GM19239 (cell line): ENCODE measurements at places on chromosomes 6 and 20.

DNA sequence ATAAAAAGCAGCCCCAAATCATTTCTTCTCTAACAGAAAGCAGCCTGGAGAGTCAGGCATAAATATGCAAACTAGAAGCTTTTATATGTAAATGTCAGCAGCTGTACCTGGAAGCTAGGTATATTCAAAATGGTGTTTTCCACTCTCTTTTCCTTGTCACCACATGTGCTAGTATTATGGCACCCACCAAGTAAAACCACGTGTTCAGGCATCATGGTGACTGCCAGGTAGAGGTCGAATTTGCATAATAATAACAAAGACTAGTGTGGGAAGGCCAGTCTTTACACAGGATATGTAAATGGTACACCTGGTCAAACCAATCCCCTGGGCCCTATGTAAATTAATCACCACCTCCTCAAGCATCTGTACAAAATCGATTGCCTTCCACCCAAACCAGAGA is 124.0 kb downstream of the MMUT start:
- no peak for DNase-seq

- no peak for DNase-seq
Measured at GRCh38 chr6:167479901-167480648, 155.2 kb downstream of the TTLL2 start.

DNA sequence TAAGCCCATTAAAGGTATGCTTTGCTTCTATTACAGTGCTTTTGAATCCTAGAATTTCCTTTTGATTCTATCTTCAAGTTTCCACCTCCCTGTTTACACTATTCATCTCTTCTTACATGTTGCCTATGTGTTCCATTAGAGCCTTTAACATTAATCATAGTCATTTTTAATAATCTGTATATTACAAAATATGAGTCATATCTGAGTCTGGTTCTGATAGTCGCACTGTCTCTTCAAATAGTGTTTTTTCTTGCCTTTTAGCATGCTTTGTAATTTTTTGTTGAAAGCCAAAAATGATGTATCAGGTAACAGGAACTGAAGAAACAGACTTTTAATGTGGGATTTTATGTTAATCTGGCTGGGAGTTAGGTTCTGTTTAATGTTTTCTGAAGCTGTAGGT is 68.4 kb downstream of the DNAAF9 start:
- DNase-seq: no peak

DNA sequence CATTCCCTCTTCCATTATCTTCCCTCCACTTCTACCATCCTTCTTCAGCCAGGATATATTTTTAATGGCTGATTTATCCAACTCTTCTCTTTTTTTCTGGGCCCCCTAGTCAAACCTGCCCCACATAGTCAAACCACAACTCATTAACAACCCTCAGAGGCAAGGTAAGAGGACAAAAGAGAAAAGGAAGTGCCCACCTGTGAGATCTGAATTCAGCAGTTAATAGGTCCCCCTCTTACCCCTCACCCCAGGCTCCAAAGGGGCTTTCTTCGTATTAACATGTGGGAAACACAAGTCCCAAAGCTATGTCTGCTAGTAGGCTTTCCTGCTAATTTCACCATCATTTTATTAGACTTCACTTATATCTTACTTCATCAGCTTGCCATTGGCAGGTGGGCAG is 44.1 kb upstream of the TSPYL1 start:
- no peak for DNase-seq

DNA sequence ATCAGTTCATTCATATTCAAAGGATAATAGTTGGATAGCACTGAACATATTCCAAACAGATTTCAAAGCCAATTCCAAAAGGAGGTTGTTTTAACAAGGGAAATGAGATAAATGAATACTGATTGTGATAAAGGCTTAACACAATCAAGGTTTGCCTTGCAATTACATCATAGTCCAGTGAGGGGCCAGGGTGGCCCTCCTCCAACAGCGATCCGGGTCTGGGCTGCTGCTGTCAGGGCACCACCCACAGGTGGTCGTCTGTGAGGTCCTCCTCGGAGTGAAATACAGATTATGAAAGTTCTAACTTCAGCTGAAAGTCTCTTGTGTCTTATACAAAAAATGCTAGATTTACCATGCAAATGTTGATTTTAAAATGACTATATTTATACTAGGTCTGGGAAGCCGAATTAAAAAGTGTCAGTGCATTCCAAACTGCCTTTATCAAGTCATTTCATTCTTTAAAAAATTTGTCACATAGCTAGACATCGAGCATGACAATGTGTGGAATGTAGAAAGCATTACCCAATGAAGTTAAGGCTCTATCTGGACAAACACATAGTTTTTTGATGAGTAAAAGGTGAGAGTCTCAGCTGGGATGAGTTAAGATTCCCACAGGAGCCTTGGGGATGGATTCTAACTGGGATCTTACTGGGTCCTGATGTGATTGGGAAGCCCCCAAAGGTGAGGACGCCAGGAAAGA is 65.9 kb upstream of the SLC22A23 start:
- DNase-seq: no peak

DNA sequence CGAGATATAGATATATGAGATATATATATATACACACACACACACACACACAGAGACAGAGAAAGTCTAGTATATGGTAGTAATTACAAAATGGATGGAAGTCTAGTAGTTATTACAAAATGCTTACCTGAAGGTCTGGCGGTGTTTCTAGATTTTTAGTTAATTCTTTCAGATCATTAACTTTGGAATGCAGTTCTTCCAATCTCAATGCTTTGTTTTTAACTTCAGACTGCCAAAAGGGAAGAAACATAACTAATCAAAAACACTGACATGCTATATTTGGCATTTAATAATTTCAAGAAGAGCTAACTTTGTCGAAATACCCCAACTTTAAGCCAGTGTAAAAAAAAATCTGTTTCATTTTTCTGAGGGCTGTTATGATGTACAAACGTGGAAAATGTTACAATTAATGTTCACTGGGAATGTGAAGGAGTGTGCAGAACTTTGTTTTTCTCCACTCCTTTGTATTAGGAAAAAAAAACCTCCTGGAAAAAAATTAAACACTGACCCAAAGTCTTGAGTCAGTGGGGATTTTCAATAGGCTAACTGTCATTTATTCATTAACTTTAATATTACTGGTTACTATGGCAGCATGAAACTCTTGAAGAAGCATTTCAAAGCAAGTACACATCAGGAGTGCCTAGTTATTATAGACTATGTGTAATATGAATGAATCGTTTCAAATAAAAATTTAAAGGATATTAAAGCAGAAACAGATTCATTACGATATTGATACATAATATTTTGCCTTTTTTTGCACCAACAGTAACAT is 232.9 kb downstream of the SYNE1 start:
- DNase-seq: no peak

DNA sequence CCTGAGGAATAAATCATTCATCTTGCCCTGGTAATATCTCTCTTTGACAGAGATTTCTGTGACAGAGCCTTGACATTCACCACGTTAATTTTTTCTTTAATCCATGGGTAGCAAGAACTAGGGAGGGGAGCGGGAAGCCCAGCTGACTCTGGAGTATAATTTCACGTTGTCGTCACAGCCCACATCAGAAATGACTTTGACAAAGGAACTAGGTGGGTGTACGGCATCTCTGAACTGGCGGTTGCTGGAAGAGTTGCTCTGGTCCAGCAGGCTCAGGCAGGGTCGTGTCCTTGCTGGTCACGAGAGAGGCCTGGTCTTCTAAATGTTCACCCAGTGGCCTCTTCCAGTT is 397.1 kb upstream of the CNR1 start:
- DNase-seq: no peak

GRCh38 chr20:38918172-38918571 is 8.0 kb upstream of the FAM83D start:
- DNase-seq: no peak

DNA sequence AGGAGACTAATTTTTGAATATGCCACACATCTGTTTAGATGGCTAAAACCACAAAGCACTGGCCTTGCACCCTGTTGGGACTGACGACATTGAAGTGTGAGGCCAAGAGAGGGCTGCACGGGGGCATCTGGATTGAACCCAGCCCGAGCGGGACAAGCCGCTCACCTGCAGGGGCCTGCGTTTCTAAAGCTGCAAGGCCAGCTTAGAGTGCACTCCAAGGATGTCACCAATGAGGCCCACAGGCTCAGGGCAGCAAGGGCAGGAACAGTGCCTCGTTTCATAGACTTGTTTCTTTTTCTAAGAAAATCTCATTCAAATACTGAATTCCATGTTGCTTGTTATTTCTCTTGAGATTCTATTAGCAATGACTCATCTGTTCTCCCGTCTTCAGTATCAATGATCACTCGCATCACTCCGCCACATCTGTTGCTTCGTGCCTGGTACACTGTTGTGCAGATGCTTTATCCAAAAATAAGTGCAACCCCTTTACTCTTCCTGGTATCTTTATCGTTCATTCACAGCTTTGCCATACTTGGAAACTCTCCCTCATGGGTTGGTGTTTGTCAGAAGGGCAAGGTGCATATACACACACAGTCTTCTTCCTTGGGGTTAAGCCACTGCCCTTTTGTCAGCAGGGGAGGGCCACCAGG is 120.1 kb downstream of the IRF4 start:
- DNase-seq: no peak
